ENCODE measurements at places on chromosomes 7 and 10. TPM values are rescaled to one million over a fixed set of nuclear protein-coding genes. Genes with fewer than 3 reads are reported as not detected.

The ENTPD1 gene
- total RNA-seq, result 12.9 TPM

The LAMB4 gene
- total RNA-seq, result 0.20 TPM

The ZNF394 gene
- 14.1 TPM for total RNA-seq

The OLAH gene
- not detected for total RNA-seq

The NME8 gene
- total RNA-seq, result 0.19 TPM

The C7orf33 gene
- total RNA-seq, result not detected

The ITPRID1 gene
- not detected for total RNA-seq

The CYP2C18 gene
- not detected for total RNA-seq

The BMPR1A gene
- total RNA-seq, result 53.8 TPM

The OGDHL gene
- 9.6 TPM for total RNA-seq

The ARMC3 gene
- total RNA-seq, result not detected

The HELLS gene
- 0.85 TPM for total RNA-seq

GRCh38 chr10:35913628-35914027, 271.5 kb upstream of the FZD8 start:
- no peaks in the 10 kb centered on the region for H3K27me3 ChIP-seq
- no peak overlapping the region for H3K4me3 ChIP-seq
- no peak overlapping the region for H3K27ac ChIP-seq
- peaks cover 14% of the 10 kb centered on the region for H3K4me1 ChIP-seq

DNA sequence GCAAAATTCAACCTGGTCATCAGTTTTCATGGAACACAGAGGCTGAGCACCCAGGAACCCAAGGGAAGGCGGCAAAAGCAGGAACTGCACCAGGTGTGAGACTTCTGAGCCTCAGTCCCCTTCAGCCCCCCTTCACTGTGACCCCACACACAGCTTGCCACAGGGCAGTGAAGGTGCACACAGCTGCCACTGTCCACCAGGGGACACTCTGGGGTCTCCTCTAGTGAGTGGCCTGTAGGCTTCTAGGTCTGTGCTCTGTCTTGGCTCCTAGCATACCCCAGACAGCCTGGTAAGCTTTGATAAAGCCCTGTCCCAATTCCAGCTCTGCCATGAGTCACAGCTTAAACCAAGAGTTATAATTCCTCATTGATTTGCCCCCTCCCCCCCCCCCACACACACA, 12.1 kb downstream of the KCNH2 start:
- H3K27me3 ChIP-seq, result peaks cover 25% of the 10 kb centered on the region
- DNase-seq, result peak; percentile 57
- H3K4me3 ChIP-seq, result no peak overlapping the region
- H3K27ac ChIP-seq, result peak overlapping the region; percentile 93
- H3K4me1 ChIP-seq, result peaks cover 21% of the 10 kb centered on the region

- no peak overlapping the region for H3K27ac ChIP-seq
- no peak overlapping the region for H3K4me3 ChIP-seq
- H3K36me3 ChIP-seq, result no peaks in the 10 kb centered on the region
- no peaks in the 10 kb centered on the region for H3K4me1 ChIP-seq
These were observed 732.9 kb upstream of the LRRN3 start for GRCh38 chr7:110358028-110358427.

- DNase-seq, result no peak
- no peaks in the 10 kb centered on the region for H3K27me3 ChIP-seq
- peaks cover 48% of the 10 kb centered on the region for H3K4me1 ChIP-seq
- no peak overlapping the region for H3K27ac ChIP-seq
These were observed 12.2 kb downstream of the ATP6V0E2 start for GRCh38 chr7:149886018-149886415.

DNA sequence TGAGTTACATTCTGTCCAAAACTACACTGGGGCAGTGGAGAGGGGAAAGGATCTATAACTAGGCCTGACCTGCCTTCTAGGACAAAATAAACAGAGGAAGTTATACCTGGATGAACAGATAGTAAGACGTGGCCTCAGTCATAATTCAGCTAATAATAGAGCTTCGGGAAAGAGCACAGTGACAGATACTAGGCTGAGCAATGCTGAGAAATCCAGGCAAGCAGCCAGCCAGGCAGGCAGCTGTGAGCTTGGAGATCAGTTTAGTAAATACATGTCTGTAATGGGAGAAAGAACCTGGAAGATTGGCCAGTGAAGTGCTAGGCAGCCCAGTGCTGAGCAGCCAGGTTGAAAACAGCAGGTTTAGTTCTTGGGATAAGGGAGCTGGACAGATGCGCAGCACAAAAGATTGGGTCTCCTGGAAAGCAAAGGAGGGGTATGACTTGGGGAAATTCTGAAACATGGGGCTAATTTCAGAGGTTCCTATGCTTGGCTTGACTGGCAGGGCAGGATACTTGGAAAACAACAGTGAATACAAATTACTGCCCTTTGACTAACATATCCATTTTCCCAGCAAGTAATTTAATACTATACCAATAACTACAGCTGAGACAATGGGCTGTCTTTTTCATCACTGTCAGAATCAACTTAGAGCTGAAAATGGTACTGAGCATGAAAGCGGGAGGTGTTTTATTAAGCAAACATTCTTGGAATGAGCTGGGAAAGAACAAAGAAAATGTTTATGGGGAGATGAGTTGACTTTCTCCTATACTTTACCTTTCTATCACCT, 140.8 kb downstream of the DGKB start:
- no peaks in the 10 kb centered on the region for H3K36me3 ChIP-seq
- H3K27me3 ChIP-seq, result no peaks in the 10 kb centered on the region
- H3K4me1 ChIP-seq, result peaks cover 22% of the 10 kb centered on the region
- no peak overlapping the region for H3K4me3 ChIP-seq

- H3K36me3 ChIP-seq, result peaks cover 97% of the 10 kb centered on the region
- H3K27ac ChIP-seq, result no peak overlapping the region
- H3K4me1 ChIP-seq, result no peaks in the 10 kb centered on the region
These were observed 78.2 kb downstream of the VPS50 start for GRCh38 chr7:93310346-93310745.

GRCh38 chr7:92042056-92042737, 92.1 kb downstream of the CYP51A1 start:
- H3K4me3 ChIP-seq, result no peak overlapping the region
- H3K36me3 ChIP-seq, result peaks cover 38% of the 10 kb centered on the region
- DNase-seq, result no peak
- H3K27ac ChIP-seq, result no peak overlapping the region
- H3K4me1 ChIP-seq, result no peaks in the 10 kb centered on the region
- no peaks in the 10 kb centered on the region for H3K27me3 ChIP-seq

DNA sequence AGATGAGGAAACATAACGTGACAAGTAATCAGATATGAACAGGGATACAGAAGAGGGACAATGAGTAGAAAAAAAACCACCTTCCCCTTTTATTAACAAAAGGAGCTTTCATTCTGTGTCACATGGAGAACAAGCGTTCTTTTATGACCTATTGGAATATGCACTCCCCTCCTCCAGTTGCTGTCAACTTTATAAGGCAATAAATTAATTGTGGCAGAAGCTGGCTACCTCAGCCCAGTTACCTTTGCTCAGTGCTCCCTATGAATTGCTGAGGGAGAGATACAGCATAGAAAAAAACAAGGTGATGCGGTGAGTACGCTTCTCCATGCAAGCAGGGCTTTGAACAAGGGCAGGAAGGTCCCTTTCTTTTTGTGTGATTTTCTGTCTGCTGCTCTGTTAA, at the start of gene MGAM2:
TSS of gene MGAM2 (plus strand) at position 220 of the 400 bp plus-strand sequence. CDS start 5,156 bp downstream, outside the sequence.
- H3K27me3 ChIP-seq, result no peaks in the 10 kb centered on the region
- no peak for DNase-seq
- H3K4me1 ChIP-seq, result no peaks in the 10 kb centered on the region
- no peak within 1 kb of the TSS for H3K27ac ChIP-seq
- no peak within 1 kb of the TSS for H3K4me3 ChIP-seq

DNA sequence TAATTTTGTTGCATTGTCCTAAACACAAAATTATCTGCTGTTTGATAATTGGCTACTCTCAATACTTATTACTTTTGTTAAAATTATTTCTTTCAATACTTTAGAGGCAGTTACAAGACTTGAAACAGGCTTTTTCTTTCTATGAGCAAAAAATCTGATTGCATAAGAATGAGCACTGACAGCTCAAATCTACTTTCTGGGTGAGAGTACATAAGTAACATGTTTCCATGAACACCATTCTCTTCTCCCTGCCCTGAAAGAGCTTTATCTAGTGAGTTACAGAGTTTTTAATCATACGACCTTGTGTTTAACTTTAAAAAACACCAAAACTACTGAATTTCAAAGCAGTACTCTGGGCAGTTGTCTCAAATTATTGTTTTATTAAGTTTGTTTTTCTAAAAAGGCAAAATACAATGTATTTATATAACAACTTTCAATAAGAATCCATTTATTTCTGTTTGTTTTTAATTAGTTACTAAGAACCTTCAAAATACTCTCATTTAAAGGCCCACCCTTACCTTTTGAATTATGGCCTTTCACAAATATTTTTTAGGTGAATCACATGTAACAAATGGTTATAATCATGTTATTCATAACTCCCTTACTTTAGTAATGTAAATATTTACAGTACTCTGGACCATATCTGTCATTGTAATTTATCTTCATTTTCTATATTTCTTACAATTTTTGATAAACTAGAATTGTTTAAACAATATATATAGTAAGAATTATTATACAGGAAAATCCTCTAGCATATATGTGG, 23.0 kb upstream of the TFAM start:
- no peak for DNase-seq
- H3K27me3 ChIP-seq, result no peaks in the 10 kb centered on the region
- H3K27ac ChIP-seq, result no peak overlapping the region
- no peak overlapping the region for H3K4me3 ChIP-seq
- H3K4me1 ChIP-seq, result peaks cover 12% of the 10 kb centered on the region

DNA sequence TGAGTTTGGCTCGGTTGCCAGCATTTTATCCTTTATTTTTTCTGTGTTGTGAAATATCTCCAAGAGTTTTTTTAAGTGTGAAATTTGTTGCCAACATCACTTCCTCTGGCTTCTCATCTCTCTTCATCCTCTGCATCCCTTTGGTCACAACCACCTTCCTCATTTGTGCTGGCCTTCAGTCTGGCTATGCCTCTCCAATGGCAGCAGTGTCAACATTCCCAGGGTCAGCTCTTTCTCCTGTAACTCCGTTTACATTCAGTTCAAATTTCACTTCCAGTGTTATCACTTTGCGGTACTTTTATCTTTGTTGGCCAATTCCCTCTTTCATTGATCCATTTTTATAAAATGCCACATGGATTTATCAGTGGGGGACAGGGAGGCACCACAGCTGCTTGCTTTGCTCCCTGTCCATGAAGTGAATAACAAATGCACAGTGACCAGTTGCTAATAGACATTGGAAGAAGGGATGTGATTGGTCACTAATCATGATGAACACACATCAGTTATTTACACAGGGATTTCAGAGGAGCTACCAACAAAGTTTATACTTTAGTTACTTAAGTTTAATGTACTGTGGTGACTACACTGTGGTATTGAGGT, 311.4 kb upstream of the LRGUK start:
- H3K4me1 ChIP-seq, result no peaks in the 10 kb centered on the region
- DNase-seq, result no peak

- H3K36me3 ChIP-seq, result no peaks in the 10 kb centered on the region
- H3K27ac ChIP-seq, result peak overlapping the region; percentile 57
- no peak overlapping the region for H3K4me3 ChIP-seq
- peaks cover 36% of the 10 kb centered on the region for H3K4me1 ChIP-seq
These were observed 61.9 kb downstream of the TES start for GRCh38 chr7:116271963-116272886.

GRCh38 chr10:81696609-81697388, 178.2 kb upstream of the NRG3 start:
- no peak overlapping the region for H3K4me3 ChIP-seq
- no peaks in the 10 kb centered on the region for H3K36me3 ChIP-seq
- no peaks in the 10 kb centered on the region for H3K27me3 ChIP-seq
- no peaks in the 10 kb centered on the region for H3K4me1 ChIP-seq

GRCh38 chr7:783556-784490, 48.5 kb upstream of the SUN1 start:
- no peak overlapping the region for H3K4me3 ChIP-seq
- peaks cover 12% of the 10 kb centered on the region for H3K4me1 ChIP-seq
- peaks cover 57% of the 10 kb centered on the region for H3K36me3 ChIP-seq
- no peaks in the 10 kb centered on the region for H3K27me3 ChIP-seq

DNA sequence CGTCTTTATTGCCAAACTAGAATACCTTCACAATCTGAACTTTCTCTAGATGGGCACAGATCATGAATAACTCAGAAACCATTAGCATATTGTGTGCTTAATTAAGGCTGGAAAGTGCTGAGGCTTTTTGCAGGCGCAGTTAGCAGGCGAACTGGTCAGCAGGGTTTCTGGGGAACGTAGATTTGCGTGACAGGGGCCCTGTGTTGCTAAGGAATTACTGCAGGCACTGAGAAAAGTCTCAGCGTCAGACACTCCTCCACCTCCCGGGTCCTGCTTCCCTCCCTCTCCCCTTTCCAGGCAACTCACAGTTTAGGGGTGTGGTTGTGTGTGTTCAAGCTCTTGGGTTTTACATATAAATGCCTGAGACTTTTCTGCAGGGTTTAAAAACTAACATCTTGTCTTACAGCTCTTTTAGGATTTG, 2.2 kb downstream of the MAP3K8 start:
- no peak for DNase-seq
- H3K4me1 ChIP-seq, result peaks cover 64% of the 10 kb centered on the region
- peak overlapping the region; percentile 91 for H3K4me3 ChIP-seq
- peak overlapping the region; percentile 90 for H3K27ac ChIP-seq
- H3K36me3 ChIP-seq, result no peaks in the 10 kb centered on the region
